ENCODE measurements at places on chromosomes 5 and 9.

DNA sequence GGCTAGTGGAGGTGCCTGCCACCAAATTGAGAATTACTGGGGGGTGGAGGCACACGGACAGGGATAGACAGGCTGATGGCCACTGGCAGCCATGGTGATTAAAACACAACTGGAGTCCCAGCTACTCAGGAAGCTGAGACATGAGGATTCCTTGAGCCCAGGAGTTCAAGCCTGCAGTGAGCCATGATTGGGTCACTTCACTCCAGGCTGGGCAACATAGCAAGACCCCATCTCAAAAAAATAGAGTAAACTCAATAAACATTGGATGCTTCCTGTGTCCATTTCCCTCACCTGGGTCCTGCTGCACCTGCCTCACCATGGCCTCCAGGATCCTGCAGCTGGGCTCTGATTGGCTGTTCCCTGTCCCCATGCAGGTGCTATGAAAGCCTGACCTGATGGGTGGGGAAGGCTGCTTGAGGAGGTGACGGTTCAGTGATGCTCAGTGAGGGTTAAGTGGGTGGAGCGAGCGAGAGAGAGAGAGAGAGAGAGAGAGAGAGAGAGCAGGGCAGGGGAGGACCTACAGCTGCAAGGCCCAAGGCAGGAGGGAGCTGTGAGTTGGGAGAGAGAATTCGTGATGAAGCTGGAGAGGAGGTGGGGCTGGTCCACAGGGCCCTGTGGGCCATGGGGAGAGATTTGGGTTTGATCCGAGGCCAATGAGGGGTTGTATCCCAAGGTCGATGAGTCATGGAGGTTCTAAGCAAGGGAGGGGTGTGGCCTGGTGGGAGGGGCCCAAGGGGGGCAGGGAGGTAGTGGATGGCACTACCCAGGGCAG is 36.7 kb upstream of the FUBP3 start:
- DNase-seq: no peak

GRCh38 chr5:39979-40583 is 51.9 kb upstream of the PLEKHG4B start:
- DNase-seq: no peak

GRCh38 chr5:95081500-95081960 is 203.4 kb downstream of the MCTP1 start:
- DNase-seq: peak; percentile 1

- peak; percentile 24 for DNase-seq
Observed at GRCh38 chr9:34546834-34547827, 24.3 kb upstream of the ENHO start.

- DNase-seq: no peak
Observed at GRCh38 chr9:16982780-16983310, 112.4 kb upstream of the BNC2 start.

DNA sequence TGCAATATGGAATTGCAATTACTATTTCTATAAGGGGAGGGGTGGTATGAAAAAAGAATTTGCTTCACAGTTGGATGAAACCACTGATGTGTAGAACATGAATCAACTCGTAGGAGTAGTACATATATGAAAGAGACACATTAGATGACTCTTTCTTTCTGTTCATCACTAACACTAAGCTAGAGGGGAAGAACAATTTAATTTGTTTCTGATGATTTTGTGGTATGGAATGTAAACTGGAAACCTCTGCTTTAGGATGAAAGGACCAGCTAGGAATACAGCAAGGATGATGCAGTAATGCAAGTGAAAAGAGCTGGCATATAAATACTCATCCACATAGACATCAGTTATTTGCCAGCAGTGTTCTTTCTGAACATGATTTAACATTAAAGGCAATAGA is 113.4 kb downstream of the PAPPA start:
- no peak for DNase-seq

- no peak for DNase-seq
Observed at GRCh38 chr5:174694611-174695010, 29.8 kb upstream of the MSX2 start.

- no peak for DNase-seq
Observed at GRCh38 chr5:156675395-156675794, 174.7 kb upstream of the PPP1R2B start.

GRCh38 chr5:136082390-136083193 is 50.1 kb upstream of the SMAD5 start:
- peak; percentile 29 for DNase-seq

GRCh38 chr5:93349613-93350012 is 231.4 kb downstream of the NR2F1-AS1 start:
- DNase-seq: no peak

DNA sequence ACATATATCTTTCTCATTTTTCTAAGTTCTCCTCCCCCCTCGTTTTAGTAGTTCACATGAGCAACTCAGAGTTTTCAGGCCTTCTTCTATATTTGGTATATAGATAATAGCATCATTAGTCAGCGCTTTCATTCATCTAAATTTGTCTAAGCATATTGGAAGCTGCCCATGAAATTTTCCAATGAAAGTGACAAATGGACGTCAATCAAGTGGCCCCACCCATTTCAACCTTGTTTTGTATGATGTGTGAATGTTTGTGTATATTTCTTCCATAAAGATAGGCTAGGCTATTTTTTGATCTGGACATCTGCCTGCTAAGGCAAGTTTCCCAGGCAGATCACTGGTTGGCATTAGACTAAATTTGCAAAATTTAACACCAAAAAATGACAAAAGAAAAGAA is 104.0 kb upstream of the SSBP2 start:
- DNase-seq: no peak

GRCh38 chr5:52497133-52497693 is 290.5 kb upstream of the ITGA1 start:
- no peak for DNase-seq

GRCh38 chr5:56734091-56734694 is 81.2 kb upstream of the MAP3K1 start:
- DNase-seq: no peak

GRCh38 chr9:94176608-94177007 is 82.5 kb upstream of the ZNF169 start:
- DNase-seq: no peak

DNA sequence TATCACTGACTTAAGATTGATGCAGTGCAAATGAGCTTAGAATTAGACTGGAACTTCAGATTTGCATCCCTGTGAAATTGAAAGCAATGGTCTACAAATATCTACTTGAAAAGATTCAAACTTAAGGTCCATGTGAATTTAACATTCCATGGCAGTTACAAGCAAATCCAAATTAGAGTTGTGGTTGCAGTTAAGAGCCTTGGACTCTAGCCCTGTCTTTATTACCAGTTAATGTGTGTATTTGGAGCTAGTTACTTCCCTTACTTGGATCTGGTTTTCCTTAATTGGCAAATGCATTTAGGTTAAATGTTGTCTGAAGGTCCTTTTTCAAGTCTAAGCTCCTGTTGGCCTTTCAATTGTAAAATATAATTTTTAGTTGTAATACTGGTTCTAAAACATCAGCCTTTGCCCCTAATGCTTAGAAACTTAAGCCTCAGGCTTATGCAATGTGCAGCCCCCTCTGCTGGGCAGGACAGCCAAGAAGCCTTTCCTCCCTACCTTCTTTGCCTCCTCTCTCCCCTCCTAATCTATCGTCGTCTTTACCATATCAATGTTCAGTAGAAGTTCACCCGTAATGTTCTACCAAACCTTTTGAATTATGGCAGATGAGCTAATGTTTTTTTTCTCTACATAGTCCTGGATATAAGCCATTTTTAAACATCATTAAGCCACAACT is 59.5 kb downstream of the ERMP1 start:
- DNase-seq: no peak

- no peak for DNase-seq
Observed at GRCh38 chr5:43244823-43245565, 53.0 kb downstream of the NIM1K start.

DNA sequence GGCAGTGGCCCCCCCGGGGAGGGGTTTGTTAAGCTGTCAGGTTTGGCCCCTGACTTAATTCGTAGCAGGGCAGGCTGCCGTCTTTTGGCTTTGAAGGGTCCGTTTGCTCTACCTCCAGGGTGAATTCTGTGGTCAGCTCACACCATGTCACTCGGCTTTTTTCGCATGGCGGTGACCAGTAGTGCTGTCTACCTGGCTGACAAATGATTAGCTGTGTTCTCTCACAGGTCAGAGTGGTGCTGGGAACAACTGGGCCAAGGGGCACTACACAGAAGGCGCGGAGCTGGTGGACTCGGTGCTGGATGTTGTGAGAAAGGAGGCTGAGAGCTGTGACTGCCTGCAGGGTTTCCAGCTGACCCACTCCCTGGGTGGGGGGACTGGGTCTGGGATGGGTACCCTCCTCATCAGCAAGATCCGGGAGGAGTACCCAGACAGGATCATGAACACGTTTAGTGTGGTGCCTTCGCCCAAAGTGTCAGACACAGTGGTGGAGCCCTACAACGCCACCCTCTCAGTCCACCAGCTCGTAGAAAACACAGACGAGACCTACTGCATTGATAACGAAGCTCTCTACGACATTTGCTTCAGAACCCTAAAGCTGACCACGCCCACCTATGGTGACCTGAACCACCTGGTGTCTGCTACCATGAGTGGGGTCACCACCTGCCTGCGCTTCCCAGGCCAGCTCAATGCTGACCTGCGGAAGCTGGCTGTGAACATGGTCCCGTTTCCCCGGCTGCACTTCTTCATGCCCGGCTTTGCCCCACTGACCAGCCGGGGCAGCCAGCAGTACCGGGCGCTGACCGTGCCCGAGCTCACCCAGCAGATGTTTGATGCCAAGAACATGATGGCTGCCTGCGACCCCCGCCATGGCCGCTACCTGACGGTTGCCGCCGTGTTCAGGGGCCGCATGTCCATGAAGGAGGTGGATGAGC is 1.4 kb downstream of the TUBB4B start:
- no peak for DNase-seq

GRCh38 chr9:133370685-133371084 is 5.2 kb downstream of the SURF4 start:
- peak; percentile 39 for DNase-seq

DNA sequence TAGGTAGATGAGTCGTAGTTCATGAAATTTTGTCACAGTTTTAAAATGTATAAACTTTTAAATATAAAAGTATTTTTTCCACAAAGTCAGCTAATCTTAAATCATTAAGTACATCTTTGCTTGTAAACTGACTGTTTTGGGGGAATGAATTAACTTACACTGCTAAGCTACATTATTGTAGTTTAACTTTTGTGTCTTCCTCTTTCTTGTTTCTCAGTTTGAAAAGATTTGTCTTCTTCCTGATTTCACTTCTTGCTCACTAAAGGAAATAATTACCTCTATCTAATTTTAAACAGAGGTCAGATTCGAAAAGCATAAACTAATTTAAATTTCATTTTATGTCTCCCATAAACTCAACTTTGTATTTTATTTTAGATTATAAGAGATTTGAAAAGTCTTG is 5.7 kb downstream of the NIPSNAP3B start:
- DNase-seq: no peak

- DNase-seq: no peak
Observed at GRCh38 chr5:100644185-100644584, 109.0 kb downstream of the FAM174A start.

DNA sequence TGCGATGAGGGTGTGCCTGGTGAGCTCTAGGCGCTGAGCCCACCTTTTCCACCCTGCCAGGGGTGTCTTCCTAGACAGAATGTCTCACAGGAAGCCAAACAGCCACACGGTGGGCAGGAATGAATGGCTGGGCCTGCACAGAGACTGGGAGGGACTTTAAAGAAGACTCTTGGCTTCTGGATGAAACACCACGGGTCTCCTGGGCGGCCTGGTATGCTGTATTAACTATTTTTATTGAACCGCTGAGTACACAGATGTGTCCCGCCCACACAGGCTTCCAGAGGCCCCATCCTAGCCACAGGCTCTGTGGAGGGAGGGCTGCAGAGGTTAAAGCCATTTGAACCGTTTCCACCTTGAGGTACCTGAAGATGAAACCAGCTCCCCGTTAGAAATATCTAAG is 115.2 kb upstream of the CXCL14 start:
- DNase-seq: no peak

DNA sequence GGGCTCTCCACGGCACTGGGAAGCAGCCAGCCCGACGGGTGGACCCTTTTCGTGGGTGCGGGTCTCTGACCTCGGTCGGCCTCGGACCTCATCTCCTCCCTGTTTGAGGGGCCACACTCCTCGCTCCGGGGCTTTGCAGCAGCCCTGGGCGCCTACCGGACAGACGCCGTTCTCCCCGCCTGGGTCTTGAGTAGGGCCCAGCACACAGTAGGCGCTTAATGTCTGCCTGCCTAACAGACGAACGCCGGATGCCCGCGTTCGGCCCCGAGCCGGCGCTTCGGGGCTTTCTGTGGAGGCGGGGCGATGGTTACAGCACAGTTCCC is 842 bp upstream of the GTF3C5 start:
- no peak for DNase-seq

DNA sequence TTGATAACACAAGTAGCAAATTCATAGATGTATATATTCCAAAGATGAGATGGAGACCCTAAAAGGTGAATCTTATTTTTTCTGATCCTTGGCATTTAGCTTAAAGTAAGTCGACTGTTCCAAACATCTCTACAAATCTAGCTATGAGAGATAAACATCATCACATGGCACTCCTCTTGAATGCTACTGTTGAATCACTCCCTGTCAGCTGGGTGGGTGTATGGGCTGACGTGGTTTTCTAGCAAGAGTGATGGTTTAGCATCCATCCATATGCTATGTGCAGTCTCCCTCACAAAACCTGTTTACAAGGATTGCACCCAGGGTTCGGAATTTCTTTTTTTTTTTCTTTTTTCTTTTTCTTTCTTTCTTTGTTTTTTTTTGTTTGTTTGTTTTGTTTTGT is 13.8 kb downstream of the ACO1 start:
- DNase-seq: no peak

DNA sequence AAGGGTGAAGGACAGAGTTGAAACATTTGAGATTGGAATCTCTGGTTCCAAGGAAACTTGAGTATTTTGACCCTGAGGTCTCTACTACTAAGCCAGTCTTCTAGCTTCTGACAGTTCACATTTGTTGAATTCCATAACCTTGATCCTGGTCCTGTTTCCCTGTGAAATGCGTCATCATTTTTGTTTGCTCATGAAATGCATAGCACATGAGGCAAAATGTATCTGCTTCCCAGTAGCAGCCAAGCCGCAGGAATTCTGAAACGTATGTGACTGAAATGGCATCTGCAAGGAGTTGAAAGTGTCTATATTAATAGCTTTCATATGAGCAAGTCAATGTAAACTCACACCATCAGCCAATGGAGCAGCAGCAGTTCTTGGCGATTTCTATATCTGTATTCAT is 307.9 kb downstream of the CSNK1G3 start:
- DNase-seq: no peak

GRCh38 chr9:28407351-28407750 is 834.1 kb upstream of the C9orf72 start:
- DNase-seq: no peak

Data from activated CD4-positive, alpha-beta T cell treated with anti-CD3 and anti-CD28 coated beads for 4 hours (primary cell).